NCI-H82 (cell line): ENCODE measurements at places on chromosomes 3 and 15.
A peak's percentile ranks its signal among the peaks of the same experiment; 100 is the strongest.

- no peak for DNase-seq
These were observed 17.7 kb downstream of the SYNPR start for GRCh38 chr3:63295806-63296205.

DNA sequence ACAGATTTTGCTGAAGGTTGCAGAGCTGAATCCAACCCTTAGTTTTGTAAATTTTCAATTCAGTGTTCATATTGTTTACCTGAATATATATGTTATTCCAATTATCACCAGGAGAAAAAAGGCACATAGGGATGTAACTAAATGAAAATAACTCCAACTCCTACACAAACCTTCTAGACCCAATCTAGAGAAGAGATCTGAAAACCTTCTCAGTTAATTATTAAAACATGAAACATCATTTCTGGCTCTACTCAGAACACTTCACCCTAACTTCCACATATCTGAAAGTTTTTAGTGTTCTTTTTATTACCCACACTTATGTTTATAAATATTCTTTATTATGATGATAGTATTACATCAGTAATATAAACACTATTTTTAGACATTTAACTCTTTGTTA lies 76.6 kb downstream of the LRRFIP2 start:
- DNase-seq: no peak

DNA sequence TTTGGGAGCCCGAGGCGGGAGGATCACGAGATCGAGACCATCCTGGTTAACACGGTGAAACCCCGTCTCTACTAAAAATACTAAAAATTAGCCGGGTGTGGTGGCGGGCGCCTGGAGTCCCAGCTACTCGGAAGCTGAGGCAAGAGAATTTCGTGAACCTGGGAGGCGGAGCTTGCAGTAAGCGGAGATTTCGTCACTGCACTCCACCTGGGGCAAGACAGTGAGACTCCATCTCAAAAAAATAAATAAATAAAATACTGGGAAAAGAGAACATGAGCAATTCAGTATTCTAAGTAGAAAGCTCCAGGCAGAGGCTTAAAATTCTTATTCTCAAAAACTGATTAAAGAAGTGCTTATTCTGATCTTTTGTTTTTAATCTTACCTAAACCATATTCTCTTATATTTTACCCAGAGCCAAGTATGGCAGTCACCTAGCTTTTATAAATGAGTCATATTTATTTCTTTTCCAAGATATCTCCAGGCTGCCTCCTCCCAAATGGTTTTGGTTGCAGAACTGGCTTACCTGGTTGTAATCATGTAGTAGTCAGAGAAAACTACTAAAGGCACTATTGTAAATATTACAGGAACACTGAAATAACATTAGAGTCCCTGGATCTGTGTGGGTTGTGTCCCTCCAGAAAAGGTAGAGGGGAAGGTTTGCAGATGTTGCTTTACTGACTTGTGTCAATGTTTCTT lies 45.8 kb upstream of the DYNC1LI1 start:
- DNase-seq: no peak

DNA sequence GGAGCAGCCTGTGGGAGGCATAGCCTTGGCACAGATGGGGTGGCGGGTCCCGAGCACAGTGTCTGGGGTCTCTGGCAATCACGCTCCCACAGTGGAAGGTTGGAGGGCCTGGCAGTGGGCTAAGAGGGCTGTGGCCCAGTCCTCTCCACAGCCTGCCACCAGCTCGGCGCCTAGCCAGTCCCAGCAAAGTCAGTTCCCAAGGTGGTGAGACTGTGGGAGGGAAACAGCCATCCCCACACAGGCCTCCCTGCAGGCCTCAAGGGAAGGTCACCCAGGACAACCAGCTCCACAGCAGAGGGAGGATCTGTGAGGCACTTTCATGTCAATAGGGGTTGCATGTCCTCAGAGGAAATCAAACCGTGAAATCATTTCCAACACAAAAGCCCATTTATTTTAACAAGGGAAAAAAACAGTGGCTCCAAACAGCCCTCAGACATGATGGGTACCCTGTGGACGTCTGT lies 27.6 kb upstream of the LIMD1 start:
- DNase-seq: no peak

- peak; percentile 65 for DNase-seq
These were observed 81.6 kb downstream of the OCA2 start for GRCh38 chr15:28017423-28017924.

- DNase-seq: no peak
These were observed 132.5 kb downstream of the MAP2K5 start for GRCh38 chr15:67674983-67675382.

- no peak for DNase-seq
These were observed 50.5 kb upstream of the LRRFIP2 start for GRCh38 chr3:37224879-37225278.

- peak; percentile 54 for DNase-seq
These were observed 8.3 kb upstream of the PLCH1 start for GRCh38 chr3:155753038-155753639.

- DNase-seq: no peak
These were observed 119.5 kb upstream of the SNRPN start for GRCh38 chr15:24835301-24835700.

GRCh38 chr15:64824929-64825430 lies 467 bp downstream of the PIF1 start:
- DNase-seq: peak; percentile 58

DNA sequence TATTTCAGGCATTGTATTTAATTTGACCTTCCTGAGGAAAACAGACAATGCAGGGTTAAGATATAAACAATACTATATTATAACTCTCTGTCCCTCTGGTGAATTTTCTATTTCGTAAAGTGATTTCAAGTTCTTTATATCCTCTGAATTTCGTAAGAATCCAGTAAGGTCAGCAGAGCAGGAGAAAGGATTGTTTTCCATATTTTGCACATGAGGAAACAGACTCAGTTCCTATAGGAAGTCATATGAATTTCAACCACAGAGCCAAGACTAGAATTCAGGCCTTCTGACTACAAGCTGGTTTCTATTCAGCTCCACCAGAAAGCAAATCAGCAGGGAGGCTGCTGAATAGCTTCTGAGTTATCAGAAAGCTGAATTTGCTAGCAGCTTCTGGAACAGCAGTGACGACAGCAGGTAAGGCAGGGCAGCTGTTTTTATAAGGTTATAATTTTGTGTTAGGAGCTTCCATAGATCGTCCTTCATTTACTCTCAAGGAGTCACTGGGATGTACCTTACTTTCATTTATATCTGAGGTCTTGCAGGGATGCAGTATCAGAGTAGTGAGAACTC lies 11.1 kb upstream of the PLAAT1 start:
- peak; percentile 52 for DNase-seq

DNA sequence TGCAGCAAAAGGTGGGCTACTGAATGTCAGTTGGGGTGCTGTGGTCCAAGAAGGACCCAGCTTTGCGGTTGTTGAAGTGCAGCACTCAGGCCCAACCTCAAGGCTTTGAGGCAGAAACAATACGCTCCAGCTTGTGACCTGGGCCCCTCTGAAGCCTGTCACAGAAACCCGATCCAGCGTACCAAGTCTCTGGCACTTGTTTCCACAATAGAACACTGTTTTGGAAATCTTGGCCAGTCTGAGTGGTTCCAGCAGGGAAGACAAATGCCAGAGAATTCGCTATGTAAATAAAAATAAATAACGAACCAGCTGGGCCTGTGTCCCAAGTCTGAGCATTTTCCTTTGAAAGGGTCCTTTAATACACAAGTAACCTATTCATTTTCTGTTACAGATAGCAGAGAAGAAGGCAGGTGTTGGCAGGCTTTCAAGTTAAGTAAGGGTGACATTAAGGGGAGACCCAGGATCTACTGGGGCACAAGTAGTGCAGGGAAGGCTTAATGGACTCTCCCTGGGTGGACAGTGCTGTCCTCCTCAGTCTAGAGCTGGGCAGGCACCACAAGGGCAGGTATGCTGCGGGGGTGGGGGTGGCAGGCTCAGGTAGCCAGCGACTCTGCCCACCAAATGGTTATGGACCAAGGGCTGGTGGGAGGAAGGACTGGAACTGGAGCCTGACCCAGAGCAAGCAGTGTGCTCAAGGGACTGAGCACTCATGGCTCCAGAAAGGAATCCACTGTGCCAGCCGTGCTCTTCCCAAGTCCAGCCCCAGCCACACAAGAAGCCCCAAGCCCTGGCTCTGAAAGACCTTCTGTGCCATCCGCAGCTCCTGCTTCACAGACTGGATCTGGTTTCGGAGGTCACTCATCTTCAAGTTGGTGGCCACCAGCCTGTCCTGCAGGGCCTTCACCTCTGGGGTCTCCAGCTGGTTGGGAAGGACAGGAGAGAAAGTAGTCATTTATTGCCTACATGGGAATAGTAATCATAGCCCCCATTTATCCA lies 26.3 kb downstream of the CCDC13 start:
- no peak for DNase-seq

- peak; percentile 76 for DNase-seq
These were observed 5.0 kb upstream of the AP3S2 start for GRCh38 chr15:89898614-89899294.

DNA sequence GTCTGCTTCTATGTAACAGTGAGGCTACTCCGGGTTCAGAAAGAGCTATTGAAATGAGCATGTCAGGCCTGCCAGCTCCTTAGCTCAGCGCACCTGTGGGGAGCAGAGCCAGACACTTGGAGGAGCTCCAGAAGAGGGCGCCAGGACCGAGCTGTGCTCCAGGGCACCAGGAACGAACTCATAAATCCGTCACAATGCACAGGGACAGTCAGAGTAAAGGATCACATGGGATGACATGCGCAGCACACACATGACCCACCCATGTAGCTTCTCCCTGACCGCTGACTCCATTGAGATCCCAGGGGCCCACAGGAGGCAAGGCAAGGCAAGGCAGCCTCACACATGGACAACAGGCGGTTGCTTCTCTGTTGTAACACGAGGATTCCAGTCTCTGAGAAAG lies 26.0 kb upstream of the GNB5 start:
- peak; percentile 52 for DNase-seq

DNA sequence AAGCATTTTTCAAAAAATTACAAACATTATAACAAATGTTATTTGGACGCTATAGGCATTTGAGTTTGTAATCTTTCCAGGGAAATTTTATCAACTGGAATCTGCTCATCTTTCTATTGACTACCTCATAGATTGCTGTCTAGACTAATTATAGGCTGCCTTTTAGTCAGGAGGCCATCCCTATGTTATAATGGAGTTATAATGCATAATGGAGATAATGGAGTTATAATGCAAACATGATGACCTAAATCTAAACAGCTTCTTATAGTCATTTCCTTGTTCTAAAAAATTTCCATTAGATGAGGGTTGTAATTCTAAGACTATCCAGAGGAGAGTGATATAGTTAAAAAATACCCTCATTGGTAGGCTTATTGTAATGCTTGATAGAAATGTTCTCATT lies 226.4 kb downstream of the SI start:
- no peak for DNase-seq

DNA sequence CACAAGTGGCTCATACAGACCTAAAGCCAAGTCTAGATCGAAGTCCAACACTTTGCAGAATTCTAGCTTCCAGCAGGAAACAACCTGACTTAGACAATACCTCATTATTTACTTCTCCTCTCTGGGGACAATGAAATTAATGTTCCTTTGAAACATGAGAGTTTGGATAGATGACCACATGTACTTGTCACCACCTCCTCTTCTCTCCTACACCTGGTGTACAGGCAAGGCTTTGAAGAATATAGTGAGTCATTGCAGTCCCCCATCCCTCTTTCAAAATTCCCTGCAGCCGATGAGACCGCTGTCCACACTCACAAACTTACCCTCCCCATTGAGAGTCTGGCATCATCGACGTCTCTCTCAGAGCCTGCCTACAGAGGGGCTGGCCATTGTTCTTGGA lies 189.0 kb upstream of the HES1 start:
- no peak for DNase-seq

- no peak for DNase-seq
These were observed 406.4 kb upstream of the NPAP1 start for GRCh38 chr15:24269166-24269571.

DNA sequence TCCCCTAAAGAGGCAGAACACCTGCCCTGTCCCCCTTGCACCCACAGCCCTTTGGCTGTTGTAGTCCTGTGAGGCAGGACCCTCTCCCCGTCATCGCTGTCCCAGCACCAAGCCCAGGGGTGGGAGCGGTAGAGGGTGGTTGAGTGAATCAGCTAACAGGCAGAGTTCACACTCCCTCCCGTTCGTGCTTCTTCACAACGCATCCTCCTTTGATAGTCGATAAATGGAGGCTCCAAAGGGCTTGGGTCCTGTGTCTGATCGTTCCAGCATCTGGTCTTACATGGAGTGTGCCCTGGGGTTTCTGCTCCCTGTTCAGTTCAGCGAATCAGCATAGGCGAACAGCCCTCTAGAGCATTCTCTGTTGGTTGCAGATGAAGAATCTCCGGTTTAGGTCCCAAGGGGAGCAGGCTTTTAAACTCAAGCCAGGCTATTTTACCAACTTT lies 820 bp upstream of the HMCES start:
- DNase-seq: peak; percentile 55

DNA sequence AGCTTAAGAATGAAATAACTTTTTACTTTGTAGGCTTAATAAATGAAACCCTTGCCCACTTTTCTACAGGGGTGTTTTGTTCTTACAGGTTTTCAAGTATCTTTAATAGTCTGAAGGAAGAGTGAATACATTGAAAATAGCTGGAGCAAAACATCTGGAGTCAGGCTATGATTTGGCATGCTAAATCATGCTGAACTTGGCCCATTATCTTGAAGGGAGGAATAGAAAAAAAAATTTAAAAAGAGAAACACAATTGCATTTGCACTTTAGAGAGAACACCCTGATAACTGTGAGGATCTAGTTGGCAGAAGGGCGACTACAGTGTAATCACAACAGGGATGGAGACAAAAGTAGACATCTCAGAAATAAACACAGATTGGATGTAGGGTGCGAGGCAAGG lies 1.8 kb upstream of the IQGAP1 start:
- DNase-seq: no peak

DNA sequence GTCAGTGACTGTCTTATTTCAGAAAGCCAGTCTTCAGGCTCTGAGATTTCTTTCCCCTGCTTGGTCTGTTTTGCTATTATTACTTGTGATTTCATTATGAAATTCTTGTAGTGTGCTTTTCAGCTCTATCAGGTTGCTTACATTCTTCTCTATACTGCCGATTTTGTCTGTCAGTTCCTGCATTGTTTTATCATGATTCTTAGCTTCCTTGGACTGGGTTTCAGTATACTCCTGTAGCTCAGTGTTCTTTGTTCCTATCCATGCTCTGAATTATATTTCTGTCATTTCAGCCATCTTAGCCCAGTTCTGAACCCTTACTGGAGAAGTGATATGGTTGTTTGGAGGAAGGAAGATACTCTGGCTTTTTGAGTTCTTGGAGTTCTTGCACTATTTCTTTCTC lies 40.5 kb downstream of the CEP63 start:
- DNase-seq: no peak

- DNase-seq: no peak
These were observed 54.0 kb downstream of the ARMC8 start for GRCh38 chr3:138241061-138241460.

GRCh38 chr3:131388490-131388799 lies 6.9 kb downstream of the NUDT16 start:
- no peak for DNase-seq

DNA sequence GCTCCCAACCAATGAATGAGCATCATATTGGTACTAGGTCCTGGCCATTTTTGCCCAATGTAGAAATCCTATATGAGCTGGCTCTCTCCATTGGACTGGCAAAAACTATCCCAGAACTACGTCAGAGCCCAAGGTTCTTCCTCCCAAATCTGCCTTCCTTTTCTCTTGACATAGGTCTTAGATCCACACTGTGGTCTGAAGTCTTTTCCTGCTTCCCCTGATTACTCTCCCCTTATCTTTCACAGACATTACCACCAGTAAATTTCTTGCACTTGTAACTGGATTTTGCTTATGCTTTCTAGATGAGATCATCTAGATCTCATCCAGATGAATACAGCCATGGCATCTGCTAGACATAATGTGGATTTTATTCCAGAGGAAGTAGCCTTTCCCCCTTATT lies 141.2 kb upstream of the GADL1 start:
- no peak for DNase-seq
